Upper lobe of left lung (tissue), 6 donors: ENCODE measurements at places on chromosomes 13 and 19. TPM values are rescaled to one million over a fixed set of nuclear protein-coding genes. Genes with fewer than 3 reads are reported as not detected.

Gene PCDH8
- not detected for total RNA-seq

Gene FXYD3
- total RNA-seq: 236 TPM

GRCh38 chr19:2271234-2272103 lies 10.5 kb downstream of the PEAK3 start:
- peak overlapping the region; percentile 99 for H3K27ac ChIP-seq
- H3K4me1 ChIP-seq: peaks cover 60% of the 10 kb centered on the region
- peaks cover 30% of the 10 kb centered on the region for H3K36me3 ChIP-seq
- H3K27me3 ChIP-seq: no peaks in the 10 kb centered on the region

GRCh38 chr19:14425696-14426138 lies 6.6 kb upstream of the DDX39A start:
- no peaks in the 10 kb centered on the region for H3K4me1 ChIP-seq
- H3K4me3 ChIP-seq: no peak overlapping the region
- H3K36me3 ChIP-seq: no peaks in the 10 kb centered on the region
- H3K27me3 ChIP-seq: no peaks in the 10 kb centered on the region
- no peak for DNase-seq

GRCh38 chr13:89227356-89227755 lies 1556.2 kb downstream of the SLITRK5 start:
- no peaks in the 10 kb centered on the region for H3K36me3 ChIP-seq
- no peak overlapping the region for H3K4me3 ChIP-seq
- no peaks in the 10 kb centered on the region for H3K27me3 ChIP-seq
- H3K4me1 ChIP-seq: no peaks in the 10 kb centered on the region
- no peak for DNase-seq

GRCh38 chr13:74597526-74597925 lies 463.3 kb upstream of the KLF12 start:
- H3K4me1 ChIP-seq: no peaks in the 10 kb centered on the region
- no peak overlapping the region for H3K27ac ChIP-seq
- no peaks in the 10 kb centered on the region for H3K36me3 ChIP-seq
- H3K4me3 ChIP-seq: no peak overlapping the region
- H3K27me3 ChIP-seq: no peaks in the 10 kb centered on the region

DNA sequence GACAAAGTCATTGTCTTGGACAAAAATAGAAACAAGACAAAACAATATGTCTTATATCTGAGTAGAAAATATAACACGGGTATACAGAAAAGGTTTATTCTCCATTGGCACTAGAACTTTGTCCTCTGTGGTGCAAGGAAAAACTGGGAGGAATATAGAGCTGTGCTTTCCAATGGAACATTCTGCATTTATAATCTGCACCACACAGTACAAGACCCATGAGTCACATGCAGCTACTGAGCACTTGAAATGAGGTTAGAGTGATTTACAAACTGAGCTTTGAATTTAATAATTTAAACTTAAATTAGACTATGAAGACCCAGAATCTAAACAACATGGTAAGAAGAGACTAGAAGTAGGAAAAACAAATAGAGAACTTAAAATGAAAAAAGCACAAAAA lies 86.1 kb downstream of the RAP2A start:
- H3K4me1 ChIP-seq: no peaks in the 10 kb centered on the region
- no peak for DNase-seq
